ENCODE measurements at places on chromosomes 12 and 14.
A peak's percentile ranks its signal among the peaks of the same experiment; 100 is the strongest.

DNA sequence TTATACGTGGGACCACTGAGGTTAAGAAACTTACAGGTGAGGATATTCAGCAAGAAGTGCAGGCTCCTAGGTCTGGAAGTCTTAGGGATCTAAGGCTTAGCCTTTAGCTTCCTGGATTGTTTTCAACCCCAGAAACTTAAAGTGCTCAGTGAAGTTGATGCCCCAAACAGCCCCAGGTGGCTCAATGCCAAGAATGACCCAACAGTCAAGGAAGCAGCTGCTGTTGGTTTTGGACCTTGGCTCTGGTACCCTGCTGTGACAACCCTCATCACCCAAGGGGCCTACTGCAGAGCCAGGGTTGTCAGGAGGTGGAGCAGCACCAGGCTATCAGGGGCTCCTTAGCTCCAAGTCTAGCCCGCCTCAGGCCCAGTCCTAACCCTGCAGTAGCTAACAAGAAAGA lies 36.8 kb downstream of the VDR start:
- DNase-seq = no peak

DNA sequence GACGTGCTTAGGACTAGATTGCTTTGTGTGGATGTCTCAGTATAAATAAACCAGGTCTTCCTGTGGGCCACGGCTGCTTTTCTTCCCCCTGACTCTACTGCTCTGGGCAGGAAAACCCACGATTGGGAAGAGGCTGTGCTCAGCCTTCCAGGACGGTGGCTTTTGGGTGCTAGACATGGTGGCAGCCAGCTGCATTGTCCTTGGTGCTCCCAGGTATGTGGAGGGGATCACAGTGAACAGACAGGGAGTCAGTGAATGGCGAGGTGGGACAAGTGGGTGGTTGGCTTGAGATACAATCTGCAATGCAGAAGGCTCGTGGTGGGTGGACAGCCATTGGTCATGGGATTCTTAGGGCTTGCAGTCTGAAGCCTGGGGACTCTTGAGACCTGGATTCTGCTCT lies 366.3 kb downstream of the AACS start:
- DNase-seq = no peak

DNA sequence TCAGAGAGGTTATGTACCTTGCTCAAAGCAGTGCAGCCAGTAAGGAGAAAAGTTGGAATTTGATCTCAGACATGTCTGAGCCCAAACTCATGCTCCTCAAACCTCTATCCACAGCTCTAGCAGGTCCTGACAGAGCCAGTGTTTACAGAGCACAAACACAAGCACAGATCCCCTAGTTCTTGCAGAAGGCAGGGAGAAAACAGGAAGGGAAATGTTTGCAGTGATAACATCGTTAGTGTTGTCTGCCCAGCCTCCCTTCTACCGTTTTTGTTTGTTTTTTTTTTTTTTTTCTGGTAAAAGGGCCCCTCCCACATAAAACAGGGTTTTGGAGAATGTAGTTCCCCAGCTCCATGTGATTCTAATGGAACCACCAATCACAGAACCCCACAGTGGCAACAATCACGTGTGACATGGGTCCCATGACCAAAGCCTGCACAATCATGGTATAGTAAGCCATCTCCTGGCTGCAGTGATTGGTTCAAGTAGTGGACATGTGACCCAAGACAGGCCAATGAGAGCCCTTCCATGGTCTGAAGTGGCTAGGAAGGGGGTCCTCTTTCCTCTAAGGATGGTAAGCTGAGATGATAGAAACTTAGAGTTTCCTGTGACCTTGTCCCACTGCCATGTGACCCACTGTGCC lies 513.4 kb downstream of the MED13L start:
- DNase-seq = no peak

DNA sequence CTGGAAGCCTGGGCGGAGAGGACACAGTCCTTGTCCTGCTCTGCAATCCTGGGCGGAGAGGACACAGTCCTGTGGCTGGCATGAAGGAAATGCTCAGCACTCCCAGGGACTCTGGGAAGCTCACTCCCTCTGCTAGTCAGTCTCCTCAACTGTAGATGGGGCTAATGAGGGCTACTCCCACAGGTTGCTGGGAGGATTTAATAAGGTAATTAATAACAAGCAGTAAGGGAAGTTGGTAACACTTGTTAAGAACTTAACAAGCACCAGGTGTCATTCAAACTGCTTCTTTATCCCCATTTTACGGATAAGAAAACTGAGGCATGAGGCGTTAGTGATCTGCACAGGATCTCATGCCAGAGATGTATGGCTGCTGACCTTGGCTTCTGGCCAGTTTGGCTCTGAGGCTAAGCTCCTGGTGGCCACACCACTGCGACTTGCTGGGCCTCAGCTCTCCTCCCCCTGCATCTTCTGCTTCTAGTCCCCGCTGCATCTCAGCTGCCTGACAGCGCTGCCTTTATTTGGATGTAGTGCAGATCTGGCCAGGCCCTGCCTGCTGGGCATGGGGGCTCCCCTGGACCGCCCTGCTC lies 54.1 kb upstream of the BEGAIN start:
- DNase-seq = no peak

DNA sequence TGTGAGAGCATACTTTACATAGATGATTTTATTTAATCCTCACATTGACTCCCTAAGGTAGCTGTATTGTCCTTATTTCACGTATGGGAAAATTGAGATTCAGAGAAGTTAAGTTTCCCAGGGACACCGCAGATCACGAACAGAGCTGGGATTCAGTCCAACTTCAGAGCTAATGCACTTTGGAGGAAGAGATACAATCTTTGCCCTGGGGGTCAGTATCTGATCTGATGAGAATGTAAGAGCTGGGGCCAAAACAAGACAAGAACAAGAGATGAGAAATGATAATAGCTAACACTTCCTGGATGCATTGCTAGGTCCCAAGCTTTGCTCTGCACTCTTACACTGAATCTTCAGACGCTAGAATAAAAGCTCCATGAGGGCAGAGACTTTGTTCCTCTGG lies 6.0 kb upstream of the CSAD start:
- DNase-seq = no peak

GRCh38 chr14:95993768-95994592 lies 45.2 kb upstream of the C14orf132 start:
- peak; percentile 59 for DNase-seq

GRCh38 chr14:54617467-54617866 lies 50.5 kb downstream of the SAMD4A start:
- DNase-seq = no peak

DNA sequence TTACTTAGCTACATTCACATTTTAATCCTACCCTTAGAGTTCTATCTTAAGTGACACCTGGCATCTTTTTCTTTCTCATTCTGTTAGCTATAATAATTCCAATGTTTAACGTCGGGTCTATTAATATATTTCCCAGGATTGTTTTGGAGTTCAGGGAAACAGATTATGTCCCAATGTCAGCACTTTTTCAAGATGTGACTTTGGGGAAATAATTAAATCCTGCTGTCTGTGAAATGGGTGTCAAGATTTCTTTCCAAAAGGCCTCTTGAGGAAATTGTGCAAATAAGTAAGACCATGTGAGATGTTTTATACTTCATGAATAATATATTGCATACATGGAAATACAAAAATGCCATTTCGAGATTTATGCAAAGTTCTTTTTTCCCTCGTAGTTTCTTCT lies 887.6 kb upstream of the SEL1L start:
- no peak for DNase-seq

GRCh38 chr12:91099836-91100235 lies 11.5 kb downstream of the LUM start:
- DNase-seq = no peak

DNA sequence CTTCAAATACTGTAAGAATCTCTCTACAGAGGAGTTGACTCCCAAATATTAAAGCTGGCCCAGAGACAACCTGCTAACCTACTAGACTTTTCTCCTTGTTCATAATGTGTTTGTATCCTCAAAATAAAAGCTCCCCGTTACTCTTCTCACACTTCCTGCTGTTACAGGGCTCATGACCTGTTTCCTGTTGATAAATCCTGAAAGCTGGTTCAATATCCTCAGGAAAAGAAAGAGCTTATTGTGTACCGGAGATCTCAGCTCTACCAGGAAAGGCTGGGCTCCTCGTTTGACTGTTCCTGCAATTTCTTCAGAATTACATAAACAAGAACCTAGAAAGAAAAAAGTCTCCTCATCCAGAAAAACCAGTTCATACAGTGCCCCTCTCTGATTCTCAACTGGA lies 30.8 kb downstream of the CLEC1A start:
- no peak for DNase-seq

DNA sequence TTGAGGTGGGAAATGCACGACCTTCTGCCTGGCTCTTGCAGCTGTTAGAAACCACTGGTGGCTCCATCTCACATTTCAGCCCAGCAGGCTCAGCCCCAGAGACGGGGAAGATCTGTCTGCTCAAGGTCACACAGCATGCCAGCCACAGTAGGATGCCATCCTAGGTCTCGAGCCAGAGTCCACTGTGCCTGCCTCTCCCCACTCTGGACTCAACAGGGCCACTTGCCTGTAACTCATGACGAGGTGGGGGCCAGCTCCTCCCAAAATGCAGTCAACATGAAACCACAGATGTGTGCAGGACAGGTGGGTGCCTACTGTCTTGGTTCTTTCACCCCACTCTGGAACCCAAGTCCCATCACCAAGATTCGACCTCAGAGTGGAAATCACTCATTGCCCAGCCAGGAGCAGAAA lies 23.2 kb downstream of the BCL11B start:
- no peak for DNase-seq

DNA sequence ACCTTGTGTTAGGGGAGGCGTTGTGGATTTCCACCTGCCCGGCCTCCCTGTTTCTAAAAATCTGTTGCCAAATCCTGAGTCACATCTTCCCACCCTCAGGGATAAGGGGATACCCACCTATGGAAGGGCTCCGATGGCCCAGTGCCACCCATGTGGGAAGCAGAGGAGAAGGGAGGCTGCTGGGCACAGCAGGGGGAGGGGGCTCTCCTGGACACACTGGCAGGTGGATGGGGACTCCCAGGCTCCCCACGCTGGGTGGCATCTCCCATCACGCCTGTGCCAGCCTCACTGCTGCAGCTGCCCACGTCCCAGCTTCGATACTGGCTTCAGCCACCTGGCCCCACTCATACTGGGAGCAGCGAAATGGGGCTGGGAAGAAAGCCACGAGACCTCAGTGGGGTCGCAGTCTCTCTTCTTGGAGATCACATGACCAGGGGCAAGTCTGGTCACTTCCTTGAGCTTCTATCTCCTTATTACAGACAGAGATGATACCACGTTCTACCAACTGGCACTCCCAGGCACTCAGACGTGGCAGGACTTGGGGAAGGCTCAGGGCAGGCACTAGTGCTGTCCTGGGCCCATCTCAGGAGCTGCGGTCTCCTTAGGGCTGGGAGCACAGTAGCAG lies 72.2 kb downstream of the PITPNM2 start:
- no peak for DNase-seq

DNA sequence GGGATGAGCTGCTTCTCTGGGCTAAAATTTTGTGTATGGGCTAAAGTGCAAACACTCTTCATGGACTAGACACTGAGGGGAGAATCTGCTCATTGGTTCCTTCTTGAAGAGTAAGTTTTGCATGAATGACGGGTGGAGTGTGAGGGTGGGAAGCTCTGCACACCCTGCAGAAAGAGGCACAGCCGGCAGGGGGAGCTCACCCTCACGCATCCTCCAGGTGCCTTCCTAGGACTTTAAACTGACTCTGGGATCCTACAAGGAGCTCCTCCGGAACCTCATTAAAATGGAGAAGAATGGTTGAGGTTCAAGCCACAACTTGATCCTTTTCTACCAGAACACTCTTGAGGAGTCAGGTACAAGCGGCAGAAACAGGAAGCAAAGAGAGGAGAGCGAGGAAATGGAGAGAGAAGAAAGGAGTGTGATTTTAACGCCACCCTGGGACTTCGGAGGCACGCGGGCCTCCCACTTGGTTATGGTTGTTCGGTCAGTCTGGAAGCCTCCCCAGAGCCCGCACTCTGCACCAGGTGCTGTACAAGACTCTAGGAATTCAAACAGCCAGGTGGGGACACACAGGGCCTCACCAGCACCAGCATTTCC lies 87.5 kb downstream of the SETD3 start:
- DNase-seq = peak; percentile 82

- DNase-seq = peak; percentile 67
Measured at GRCh38 chr14:59897757-59898383, 22.1 kb upstream of the LRRC9 start.

DNA sequence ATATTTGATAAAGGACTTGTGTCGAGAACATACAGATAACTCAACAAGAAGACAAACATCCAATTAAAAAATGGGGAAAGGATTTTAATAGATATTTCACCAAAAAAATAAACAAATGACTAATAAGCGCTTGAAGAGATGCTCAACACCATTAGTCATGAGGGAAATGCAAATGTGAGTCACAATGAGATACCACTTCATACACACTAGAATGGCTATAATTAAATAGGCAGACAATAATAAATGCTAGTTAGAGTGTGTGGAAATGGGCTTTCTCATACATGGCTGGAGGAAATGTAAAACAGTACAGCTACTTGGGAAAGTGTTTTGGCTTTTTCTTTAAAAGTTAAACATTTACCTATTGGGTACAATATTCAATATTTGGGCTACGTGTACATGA lies 34.8 kb downstream of the DLK1 start:
- DNase-seq = no peak

- DNase-seq = no peak
Measured at GRCh38 chr14:103241531-103241930, 92.5 kb upstream of the EIF5 start.

DNA sequence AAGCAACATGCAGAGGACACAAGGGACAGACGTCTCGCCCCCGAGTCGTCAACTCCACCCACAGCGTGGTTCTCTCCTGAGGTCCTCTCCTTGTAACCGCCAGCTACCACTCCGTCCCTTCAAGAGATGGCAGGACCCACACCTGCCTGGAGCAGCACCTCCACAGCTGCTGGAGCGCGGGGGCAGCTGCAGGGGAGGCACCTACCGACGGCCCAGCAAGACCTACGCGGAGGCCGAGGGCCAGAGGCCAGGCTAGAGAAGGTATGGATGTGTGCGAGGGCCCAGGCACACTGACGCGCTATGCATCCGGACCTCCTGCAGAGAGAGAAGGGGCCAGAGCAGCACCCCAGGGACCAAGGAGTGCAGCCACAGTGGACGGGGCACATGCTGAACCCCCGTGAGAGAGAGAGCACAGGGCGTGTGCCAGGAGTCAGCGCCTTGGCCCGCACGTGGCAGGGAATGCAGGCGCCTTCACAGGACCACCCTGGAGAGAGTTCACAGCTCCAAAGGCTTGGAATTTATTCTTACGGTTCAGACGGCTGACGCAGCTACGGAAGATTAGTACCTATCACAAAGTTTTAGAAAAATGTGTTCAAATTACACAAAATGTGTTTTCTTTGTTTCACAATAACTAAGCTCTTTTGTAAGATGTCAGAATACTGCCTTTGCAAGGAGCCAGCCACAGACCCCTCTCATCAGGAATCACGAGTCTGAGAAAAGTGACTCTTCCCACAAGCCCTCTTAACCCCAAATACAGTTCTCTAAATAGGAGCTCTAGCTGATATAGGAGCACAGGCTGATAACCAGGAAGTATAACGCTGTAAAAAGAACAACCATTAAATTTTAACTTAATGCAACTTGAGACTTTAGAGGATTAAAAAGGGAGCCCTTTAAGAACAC lies 36.8 kb downstream of the CDC42BPB start:
- no peak for DNase-seq

DNA sequence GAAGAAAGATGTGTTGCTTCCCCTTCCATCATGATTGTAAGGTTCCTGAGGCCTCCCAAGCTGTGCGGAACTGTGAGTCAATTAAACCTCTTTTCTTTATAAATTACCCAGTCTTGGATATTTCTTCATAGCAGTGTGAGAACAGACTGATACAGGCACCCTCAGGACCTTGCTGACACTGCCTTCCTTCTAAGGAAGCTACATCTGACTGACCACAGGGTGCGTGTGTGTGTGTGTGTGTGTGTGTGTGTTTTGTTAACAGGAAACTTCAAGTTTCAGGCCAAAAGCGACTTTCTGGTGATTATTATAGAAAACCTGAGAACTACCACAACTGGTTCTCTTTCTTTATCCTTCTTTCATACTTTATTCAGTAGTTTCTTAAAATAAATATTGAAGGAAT lies 149.0 kb downstream of the CAPZA3 start:
- no peak for DNase-seq
